ENCODE measurements at places on chromosomes 2 and 18.

GRCh38 chr2:230160112-230160660 is 59.6 kb downstream of the SP110 start:
- DNase-seq: peak; percentile 22

- DNase-seq: no peak
These were observed 43.0 kb upstream of the MGAT4A start for GRCh38 chr2:98773907-98774306.

- DNase-seq: no peak
These were observed 1.9 kb downstream of the RAB31 start for GRCh38 chr18:9710037-9710436.

DNA sequence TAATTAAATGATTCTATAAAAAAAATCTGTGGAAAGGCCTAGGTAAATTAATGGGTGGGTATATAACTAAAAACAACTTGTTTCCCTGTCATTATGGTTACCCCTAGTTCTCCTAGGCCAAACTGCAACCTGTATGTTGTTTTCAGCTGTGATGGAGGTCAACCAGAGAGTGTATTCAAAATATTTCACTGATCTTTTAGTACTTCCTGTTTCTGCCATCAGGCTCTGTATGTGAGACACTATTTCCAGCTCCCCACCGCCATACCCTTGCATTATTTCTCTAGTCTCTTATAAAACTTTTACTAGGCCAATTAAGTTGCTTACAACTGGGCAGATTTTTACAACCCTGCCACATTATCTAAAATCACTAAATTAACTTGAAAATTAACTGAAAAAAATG is 21.0 kb upstream of the CDKL4 start:
- DNase-seq: no peak

GRCh38 chr2:137156221-137156844 is 391.0 kb downstream of the THSD7B start:
- peak; percentile 57 for DNase-seq

DNA sequence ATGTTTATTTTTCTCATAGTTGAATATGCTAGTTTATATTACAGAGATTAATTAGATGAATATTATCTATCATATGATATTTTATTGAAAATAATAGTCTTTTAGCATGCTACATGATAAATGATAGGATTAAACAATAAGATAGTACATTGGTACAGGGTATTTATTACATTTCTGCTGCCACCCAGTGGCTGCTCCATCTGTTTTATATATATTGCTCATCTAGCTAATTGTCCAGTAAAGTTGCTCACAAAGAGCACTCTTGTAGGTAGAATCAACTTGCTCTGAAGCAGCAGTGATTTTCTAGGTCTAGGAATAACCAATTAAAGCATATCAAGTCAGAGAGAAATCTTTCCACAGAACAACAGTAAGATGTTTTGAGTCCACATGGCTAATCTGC is 183.3 kb downstream of the ASXL3 start:
- peak; percentile 9 for DNase-seq

GRCh38 chr2:10359246-10359645 is 56.5 kb downstream of the HPCAL1 start:
- no peak for DNase-seq

Data from NCI-H1417 (cell line).